Activated CD4-positive, alpha-beta T cell treated with anti-CD3 and anti-CD28 coated beads, Interleukin-2, amount 50 U/mL, for 48 hours (primary cell): ENCODE measurements at places on chromosomes 16 and 17.

DNA sequence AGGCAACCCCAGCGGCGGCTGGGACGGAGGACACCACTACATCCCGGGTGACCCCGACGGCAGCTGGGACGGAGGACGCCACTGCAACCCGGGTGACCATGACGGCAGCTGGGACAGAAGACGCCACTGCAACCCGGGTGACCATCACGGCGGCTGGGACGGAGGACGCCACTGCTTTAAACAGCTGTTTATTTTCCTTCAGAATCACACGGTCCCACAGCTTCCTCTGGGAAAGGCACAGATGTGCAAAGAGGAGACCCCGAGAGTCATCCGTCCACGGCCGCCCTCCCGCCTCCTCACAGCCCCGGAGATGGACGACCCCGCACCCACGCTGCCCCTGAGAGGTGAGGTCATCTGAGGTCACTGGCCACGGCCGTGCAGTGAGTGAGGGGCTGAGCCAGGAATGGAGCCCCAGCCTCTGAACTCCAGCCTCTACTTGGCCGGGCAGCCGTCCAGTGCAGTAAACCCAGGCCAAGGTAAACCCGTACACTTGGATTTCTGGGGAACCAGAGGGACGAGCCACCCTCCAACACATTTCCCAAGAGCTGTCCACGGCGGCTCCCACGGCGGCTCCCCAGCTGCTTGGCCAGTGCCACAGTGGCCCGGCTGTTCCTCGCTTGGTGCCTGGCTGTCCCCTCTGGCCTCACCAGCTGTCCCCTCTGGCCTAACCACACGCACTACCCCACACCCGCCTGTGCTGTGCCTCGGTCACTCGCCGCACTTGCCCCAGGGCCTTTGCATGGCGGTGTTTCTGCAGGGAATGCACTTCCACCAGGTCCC, 43.2 kb upstream of the PABPN1L start:
- no peak for DNase-seq

DNA sequence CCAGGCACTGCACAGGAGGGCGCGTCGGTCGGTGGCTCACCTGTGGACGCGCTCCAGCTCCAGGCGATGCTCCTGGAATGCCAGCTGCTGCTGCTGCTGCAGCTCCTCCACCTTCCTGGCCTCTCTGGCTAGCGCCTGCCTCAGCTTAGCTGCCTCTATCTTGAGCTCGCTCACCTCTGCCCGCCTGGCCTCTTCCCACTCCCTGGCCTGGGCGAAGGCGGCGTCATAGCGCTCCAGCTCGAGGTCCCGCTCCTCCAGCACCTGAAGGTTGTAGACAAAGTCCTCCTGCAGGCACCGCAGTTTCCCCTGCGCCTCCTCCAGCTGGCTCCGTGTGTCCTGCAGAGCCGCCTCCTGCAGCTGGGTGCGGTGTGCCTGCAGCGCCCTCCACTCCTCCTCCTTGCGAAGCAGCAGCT, 11.1 kb downstream of the CCDC57 start:
- no peak for DNase-seq

- DNase-seq, result no peak
Observed at GRCh38 chr17:9284884-9285283, 263.6 kb downstream of the NTN1 start.

- DNase-seq, result no peak
Observed at GRCh38 chr16:74279266-74279665, 17.3 kb upstream of the PSMD7 start.

- no peak for DNase-seq
Observed at GRCh38 chr16:49457196-49457595, 83.6 kb downstream of the C16orf78 start.

GRCh38 chr16:30894540-30895368, 877 bp upstream of the BCL7C start:
- no peak for DNase-seq

- DNase-seq, result no peak
Observed at GRCh38 chr16:80623376-80623775, 82.6 kb downstream of the DYNLRB2 start.

GRCh38 chr16:66444049-66444481, 17.0 kb downstream of the BEAN1 start:
- DNase-seq, result no peak
